Stimulated activated CD4-positive, alpha-beta T cell treated with anti-CD3 and anti-CD28 coated beads, Interleukin-15, amount 100 ng/mL, for 1 hour (primary cell): ENCODE measurements at places on chromosomes 1 and 21.
A peak's percentile ranks its signal among the peaks of the same experiment; 100 is the strongest.

DNA sequence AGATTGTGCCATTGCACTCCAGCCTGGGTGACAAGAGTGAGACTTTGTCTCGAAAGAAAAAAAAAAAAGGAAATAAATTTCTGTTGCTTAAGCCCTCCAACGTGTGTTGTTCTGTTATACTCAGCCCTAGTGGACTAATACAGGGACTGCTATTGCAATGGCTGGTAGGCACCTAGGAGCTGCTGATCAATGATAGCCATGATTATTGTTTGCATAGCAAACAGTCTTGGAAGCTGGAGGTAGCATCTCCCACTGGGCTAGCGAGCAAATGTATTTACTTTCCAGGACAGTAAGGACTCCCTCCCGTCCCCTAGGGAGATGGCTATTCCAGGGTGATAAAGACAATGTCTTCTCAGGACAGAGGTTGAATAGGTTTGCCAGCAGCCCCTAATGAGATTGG is 13.5 kb upstream of the TNFRSF8 start:
- no peak for DNase-seq

DNA sequence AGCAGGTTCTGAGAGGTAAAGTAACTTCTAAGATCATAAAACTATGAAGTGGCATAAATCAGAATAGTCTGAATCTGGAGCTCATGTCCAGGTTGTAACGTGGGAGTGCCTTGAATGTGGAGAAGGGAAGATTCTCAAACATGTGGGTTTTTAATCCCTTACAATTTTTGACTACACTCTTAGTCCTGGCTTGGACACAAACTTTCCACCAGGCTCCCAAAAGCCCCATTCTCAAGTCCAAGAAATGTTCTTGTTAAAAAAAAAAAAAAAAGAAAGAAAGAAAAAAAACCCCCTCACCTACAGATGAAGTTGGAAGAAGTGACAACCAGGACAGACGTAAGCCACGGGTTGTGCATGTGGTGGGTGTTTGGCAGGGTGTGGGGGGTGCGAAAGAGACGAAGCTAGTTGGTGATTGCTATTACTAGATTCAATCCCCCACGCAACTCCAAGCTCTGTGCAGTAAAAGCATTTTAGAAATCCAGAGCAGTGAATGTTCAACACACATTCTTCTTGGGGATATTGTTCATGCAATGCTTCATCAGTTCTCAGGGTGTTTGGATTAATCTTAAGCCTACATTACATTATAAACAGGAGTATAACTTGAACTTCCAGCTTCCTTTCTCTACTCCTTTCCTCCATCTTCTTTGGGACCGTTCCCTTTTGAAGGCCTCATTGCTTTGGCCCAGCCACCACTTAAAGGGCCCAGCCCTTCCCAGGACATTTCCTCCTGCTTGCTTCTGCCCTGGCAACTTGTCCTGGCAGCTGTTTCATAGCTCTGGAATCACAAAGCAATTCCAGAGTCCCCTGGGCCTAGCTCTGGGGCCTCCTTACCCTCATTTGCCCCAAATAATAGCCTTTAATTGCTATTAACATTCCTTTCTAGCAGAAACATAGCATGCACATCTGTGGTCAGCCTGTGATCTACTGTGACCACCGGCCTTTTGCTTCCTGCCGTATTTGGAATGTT is 41.8 kb downstream of the PHC2 start:
- no peak for DNase-seq

- DNase-seq: no peak
Observed at GRCh38 chr1:92585831-92586230, 99.1 kb upstream of the GFI1 start.

- DNase-seq: no peak
Observed at GRCh38 chr1:155698382-155699038, 9.6 kb downstream of the DAP3 start.

- DNase-seq: no peak
Observed at GRCh38 chr1:165045902-165046301, 310.6 kb downstream of the LMX1A start.

DNA sequence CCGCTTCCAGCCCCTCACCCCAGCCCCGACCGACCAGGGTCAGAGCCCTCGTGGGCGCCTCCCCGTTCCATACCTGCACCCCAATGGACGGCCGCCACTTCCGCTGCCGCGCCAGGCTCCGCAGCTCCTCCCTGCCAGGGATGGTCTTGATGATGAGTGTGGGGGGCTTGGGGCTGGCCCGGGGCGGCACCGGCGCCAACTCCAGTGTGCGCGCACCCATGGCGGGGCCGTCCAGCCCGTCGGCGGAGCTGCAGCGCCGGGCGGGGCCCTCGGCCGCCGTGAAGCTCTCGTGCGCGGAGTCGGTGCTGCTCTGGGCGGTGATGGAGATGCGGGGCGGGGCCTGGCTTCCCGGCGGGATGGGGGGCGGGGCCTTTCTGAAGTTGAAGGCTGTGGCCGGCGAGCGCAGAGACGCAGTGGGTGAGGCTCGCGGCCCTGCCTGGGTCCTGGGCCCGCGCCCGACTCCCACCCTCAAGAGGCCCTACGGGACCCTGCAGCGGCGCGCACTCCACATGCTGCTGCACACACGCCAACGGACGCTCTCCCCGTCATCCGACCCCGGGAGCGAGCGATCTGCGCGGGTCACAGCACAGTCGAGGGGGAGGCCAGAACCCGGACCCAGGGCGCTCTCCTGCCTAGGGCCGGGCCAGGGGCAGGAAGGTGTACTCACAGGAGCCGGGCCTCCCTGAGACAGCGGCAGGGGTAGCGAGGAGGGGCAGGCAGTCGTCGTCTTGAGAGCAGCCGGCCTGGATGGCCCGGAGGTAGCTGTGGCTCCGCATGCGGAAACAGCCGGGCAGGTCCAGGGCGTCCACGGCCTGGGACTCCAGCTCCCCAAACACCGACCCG is 26.1 kb upstream of the SMIM12 start:
- DNase-seq: peak; percentile 40

DNA sequence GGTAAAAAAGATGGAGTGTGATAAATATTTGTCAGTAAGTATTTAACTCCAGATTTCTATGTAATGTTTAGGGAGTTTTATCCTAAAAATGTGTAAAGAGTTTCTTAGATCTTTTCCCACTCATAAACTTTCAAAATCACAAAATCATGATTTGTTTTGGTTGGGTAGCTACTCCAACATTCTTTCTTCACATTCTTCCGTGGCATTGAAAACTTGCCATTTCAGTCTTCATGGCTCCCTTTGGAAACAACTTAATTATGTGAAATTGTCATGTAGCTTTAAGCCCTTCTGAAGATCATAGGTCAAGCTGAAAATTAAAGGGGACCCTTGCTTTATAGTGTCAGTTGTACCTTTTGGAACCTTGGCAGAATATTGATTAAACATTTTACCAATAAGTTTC is 73.2 kb downstream of the ADGRL2 start:
- no peak for DNase-seq

- DNase-seq: no peak
Observed at GRCh38 chr1:234758851-234759250, 148.9 kb upstream of the IRF2BP2 start.

GRCh38 chr1:112625696-112626095 is 6.1 kb downstream of the CAPZA1 start:
- DNase-seq: no peak

DNA sequence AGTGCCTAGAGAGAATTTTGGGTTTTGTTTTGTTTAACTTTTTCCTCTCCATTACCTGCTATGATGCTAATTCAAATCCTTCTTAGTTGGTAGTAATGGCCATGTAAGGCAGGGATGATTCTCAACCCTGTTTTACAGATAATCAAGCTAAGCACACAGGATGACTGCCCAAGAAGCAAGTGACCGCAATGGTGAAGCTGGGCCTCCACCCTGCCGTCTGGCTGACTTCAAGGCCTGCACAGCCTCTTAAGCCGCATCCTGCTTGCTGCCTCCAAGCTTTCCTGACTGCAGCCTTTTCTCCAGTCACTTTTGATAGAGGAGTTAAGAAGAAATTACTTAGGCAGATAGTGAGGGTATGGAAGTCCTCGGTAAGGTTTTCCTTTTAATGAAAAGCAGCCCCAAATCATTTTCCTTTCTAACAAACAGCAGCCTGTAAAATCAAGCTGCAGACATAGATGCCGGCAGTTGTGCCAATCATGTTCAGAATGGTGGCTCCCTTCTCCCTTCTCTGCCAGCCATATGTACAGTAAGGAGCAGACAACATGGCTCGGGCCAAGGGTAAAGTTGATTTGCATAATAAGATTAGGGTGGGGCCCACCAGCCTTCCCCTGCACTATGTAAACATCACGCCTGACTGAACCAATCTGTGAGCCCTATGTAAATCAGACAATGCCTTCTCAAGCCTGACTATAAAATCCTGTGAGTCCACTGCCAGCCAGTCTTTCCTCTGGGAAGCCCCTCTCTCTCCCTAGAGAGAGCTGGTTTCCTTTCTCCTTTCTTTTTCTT is 8.8 kb upstream of the CTBS start:
- no peak for DNase-seq

DNA sequence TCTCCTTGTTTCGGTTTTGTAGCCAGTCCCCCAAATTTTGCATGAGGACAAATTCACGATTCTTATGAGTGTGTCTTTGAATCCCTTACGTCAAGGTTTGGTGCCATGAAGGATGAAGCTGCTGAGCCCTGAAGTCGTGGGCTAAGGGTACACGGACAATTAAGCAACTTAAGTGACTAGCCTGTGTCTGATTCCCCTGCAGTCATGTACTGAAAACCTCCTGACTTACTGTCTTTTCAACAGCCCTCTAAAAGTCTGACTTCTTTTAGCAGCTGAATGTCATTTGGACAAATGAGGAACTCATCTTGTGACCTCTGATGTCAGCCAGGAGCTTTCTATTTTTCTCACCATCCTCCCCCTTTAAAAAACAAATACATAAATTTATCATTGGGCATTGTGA is 27.1 kb upstream of the C1orf105 start:
- DNase-seq: no peak

DNA sequence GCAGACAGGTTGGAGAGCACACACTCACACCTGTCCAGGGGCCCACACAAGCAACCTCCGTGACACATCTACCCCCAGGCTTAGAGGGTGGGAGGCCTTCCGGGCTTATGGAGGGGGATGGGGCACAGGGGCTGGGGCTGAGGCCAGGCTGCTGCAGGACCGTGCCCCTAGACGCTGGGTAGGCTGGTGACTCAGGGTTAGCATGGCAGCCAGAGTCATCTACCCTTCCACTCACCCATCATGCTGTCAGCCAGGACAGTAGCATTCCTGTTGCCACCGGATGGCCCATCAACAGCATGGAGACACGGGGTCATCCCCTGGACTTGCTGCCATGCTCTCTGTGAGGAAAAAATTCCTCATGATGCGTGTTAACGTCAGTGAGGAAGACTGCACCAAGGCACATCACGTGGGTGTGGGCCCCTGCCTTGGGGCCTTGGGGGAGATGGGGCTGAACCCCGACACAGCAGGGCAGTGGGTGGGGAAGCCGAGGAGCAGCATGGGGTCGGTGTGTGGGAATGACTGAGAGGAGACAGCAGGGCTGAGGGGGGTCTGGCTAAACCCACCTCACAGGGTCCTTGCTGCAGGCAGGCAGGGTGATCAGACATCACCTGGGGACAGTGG is 52.8 kb downstream of the WNT9A start:
- DNase-seq: no peak

DNA sequence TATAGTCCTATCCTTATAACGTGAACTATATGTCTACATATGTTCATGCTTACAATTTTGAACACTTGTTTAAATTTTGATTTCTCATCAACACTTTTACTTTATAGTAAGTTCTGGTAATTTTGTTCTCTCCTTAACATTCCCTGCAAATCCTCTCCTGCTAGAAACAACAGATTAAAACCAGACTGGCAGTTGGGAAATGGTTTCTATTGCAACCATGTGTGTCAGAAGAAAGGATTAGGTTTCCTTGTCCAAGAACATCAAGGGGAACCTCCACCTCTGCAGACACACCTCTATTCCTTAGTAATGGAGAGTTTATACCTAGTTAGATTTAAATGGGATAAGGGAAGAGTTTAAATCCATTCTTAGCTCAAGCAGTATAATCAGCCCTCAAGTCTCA is 3.3 kb upstream of the WARS2 start:
- DNase-seq: no peak

DNA sequence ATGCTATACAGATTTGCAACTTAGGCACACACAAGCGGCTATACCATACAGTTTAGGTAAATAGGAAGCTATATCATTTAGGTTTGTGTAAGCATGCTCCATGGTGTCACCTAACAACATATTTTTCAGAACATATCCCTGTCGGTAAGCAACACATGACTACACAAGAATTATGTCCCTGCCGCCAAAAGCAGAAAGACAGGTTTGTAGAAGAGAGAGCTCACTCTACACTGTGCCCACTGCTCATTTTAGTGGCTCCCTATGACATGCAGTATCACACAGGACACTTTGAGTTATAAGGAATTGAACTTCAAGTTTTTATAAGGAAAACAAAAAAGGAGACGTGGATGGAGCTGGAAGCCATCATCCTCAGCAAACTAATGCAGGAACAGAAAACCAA is 132.5 kb upstream of the KAZN start:
- DNase-seq: no peak

- DNase-seq: no peak
Observed at GRCh38 chr1:26861889-26862378, 1.0 kb upstream of the SFN start.

- DNase-seq: peak; percentile 19
Observed at GRCh38 chr21:44013380-44014088, 1.4 kb downstream of the TRAPPC10 start.

- no peak for DNase-seq
Observed at GRCh38 chr1:19101244-19101643, 108.8 kb downstream of the UBR4 start.

- no peak for DNase-seq
Observed at GRCh38 chr1:222461941-222462340, 86.0 kb downstream of the HHIPL2 start.

DNA sequence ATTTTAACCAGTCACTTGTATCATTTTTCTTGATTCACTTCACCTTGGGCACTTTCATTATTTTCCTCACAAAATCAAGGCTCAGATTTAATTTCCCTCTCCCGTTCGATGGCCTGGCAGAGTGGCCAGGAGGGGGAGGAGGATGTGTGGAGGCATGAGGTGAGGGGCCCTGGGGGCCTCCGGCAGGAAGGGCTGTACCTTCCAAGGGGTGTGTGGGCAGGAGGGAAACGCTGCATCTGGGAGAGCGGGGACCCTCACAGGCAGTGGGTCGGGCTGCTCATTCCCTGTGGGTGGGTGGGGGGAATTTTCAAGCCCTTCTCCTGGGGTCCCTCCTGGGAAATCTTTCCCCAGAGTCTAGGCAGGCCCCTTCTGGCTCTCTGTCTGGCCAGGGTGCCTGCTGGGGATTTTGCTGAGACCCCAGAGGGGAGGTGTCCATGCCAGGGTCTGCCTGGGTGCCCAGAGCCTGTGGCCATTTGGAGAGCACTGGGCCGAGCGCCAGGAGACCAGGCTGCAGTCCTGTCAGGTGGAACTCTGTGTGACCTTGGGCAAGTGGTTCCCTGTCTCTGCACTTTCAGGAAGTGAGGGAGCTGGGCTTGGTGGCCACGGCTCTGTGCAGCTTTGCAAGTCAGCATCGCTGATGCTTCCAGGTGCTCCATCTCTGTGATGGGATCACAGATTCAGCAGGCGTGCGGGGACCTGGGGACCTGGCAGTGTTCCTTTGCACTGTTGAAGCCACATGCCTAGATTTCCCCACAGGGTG is 81.9 kb upstream of the C1orf174 start:
- DNase-seq: no peak

- no peak for DNase-seq
Observed at GRCh38 chr1:8570465-8570864, 247.0 kb downstream of the RERE start.
